Left hindlimb (tissue), 1 donor: ENCODE measurements at places on chromosomes 16 and 17.
A peak's percentile ranks its signal among the peaks of the same experiment; 100 is the strongest.

DNA sequence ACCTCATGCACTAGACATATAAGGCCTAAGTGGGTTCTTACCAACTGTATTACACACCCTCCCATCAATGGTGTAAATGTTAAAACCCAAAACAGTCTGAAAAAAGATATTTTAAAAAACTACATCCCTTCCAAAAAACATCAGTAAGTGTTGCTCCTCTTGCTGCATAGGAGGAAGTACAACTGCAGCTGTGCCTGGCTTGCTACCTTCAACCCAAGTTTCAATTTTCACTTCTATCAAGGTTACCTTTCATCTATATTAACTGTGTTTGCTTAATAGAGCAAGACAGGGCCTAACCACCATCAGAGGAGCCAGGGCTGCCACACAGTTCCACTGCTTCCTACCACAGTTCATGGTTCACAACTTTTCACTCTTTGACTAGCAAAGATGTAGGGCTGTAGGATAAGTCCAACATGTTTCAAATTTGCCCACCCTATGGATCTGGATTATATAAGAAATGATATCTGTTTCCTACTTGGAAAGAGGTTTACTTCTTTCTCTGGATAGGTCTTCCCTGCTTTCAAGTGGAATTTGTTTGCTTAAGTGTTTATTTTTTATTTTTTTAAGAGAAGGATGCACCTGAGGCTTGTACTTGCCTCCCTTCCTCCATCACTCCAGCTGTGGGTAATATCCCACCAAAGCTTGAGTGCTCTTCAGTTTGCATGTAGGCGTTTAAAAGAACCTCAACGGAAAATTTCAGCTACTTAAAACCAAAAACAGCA lies 56.7 kb downstream of the GRB7 start:
- DNase-seq: no peak

- DNase-seq: no peak
Observed at GRCh38 chr16:68287276-68288251, 23.2 kb downstream of the SLC7A6OS start.

DNA sequence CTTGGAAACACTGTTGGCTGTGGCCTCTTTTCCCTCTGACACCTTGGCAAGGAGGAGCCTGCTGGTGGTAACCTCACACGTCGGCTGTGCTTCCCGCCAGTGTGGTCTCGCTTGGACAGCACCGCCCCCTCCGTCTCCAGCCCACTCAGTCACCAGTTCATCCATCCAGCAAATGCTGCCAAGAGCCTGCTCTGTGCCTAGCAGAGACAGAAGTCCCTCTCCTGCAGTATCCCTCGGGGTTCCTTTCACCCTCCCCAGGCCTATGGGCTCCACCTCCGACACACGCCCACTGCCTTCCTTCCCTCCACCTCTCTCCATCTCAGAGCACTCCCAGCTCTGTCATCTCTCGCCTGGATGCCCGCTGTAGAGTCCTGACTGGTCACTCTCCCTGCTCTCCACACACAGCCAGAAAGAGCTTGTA lies 12.3 kb downstream of the CACNG4 start:
- no peak for DNase-seq

DNA sequence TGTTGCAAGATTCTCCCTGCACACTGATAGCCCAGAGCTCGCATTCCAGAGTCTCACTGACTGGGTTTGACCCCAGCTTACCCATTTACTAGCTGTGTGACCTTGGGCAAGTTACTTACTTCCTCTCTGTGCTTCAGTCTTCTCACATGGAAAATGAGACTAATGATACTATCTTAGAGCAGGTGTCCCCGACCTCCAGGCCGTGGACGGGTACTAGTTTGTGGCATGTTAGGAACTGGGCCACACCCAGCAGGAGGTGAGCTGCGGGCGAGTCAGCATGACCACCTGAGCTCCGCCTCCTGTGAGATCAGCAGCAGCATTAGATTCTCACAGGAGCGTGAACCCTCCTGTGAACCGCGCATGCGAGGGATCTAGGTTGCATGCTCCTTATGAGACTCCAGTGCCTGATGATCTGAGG lies 15.8 kb downstream of the ANKFY1 start:
- DNase-seq: no peak

GRCh38 chr17:67992548-67993152 lies 3.6 kb downstream of the C17orf58 start:
- no peak for DNase-seq

- DNase-seq: peak; percentile 46
Observed at GRCh38 chr17:81902653-81903414, 796 bp downstream of the NPB start.

DNA sequence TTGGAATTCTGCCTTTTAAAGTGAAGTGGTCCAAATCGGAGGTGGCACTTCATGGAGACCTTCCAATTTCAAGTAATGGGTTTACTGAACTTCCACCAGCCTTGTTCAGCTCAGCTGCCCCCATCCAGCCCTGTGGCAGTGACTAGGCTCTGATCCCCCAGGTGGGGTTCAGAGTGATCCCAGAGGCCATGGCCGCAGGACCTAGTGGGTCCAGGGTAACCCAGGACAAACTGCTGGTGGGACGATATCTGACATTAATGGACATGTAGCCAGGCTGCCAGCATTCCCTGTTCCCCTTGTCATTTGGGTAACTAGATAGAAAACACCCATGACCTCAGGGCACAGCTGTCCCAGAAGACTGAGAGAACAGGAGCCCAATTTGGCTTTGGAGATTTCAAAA lies 209.9 kb downstream of the GSG1L start:
- DNase-seq: no peak

DNA sequence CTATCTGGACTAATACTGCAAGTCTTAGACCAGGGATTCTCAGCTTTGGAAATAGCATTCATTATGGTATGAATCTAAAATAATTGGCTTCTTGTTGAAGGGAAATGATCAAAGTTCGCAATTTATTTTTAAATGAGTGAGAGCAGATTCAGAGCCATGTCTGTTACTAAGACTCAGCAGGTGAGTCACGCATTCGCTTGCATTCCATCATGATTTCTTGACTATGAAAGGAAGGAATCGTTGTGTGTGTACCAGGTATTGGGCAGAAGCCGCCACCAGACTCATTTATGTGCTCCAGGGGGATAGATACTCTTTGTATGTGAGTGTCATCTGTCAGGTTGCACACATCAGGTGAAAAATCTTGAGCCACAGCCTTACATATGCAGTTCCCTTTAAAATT lies 10.8 kb downstream of the GSG1L2 start:
- DNase-seq: no peak

GRCh38 chr17:62910277-62910676 lies 55.8 kb upstream of the TANC2 start:
- DNase-seq: no peak

- no peak for DNase-seq
Observed at GRCh38 chr17:34411646-34412421, 48.8 kb upstream of the CCL1 start.
